GM20000 (cell line): ENCODE measurements at places on chromosomes 6 and 20.

GRCh38 chr6:90220273-90220672 is 76.4 kb downstream of the BACH2 start:
- no peak for DNase-seq

DNA sequence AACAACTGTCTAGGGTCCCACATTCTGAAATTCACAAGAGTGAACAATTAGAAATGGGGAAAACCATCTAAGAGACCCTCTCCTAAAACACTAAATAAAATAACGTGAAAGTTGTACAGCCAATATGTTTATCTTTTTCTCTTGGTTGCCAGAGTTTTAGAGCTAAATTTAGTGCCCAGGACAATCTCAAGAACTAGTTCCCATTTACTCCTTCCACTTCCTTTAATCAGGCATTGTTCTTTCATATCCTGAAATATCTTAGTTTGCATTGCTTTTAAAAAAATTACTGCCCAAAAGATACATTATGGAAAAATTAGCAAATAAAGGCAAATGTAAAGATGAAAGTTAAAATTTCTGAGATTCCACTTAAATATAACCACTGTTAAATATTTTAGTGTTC is 33.1 kb upstream of the UBR2 start:
- no peak for DNase-seq

DNA sequence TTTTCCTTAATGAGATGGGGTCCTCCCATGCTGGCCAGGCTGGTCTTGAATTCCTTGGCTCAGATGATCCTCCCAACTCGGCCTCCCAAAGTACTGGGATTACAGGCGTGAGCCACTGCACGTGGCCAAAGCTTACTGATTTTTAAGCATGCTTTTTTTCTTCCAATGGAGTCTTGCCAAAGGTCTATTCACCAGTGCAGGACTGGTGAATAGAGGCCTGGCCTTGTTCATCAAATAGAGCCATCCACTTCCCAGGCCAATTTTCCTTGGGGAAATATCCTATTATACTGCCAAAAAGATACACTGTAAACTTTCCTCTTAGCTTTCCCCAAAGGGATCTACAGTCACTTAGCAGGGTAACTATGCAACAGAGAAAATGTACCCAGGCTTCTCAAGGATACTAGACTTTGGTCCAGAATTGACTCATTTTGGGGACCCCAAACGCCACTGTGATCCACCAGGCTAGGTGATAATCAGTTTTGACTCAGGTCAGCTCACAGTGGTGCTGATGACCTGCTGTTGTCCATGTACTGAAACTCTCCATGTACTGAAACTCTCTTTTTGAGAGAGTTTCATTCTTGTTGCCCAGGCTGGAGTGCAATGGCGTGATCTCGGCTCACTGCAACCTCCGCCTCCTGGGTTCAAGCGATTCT is 91.8 kb downstream of the REPS1 start:
- no peak for DNase-seq

- no peak for DNase-seq
These were observed 97.3 kb downstream of the CAP2 start for GRCh38 chr6:17490724-17491123.

DNA sequence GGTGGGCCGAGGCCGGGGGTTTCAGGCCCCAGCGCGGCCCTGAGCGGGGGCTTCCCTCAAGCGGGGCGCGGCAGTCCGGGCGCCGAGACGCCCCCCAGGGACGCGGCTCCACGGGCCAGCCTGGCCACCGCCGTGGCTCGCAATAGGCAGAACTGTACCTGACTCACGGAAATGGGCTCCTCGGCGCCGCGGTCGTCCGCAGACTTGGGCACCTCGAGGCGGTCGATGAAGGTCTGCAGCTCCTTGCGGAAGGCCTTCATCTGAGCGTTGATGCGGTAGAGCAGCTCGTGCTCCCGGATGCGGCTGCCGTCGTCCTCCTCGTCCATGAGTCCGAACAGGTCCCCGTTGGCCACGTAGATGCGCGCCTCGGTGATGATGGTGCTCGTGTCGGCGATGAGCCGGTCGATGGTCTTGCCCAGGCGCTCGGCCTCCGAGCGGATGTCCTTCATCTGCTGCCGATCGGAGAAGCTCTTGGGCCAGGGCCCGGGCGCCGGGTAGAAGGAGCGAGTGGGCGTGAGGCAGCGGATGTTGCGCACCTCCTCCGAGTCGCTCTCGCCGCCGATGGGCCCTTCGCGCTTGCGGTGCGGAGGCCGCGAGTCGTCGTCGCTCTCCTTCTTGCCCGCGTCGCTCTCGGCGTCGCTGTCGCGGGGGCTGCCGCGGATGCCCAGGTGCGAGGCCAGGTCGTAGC is 16.1 kb upstream of the KIAA0408 start:
- no peak for DNase-seq

- no peak for DNase-seq
These were observed 12.4 kb upstream of the EZR start for GRCh38 chr6:158831571-158831970.

GRCh38 chr6:126720304-126720703 is 380.4 kb downstream of the CENPW start:
- DNase-seq: no peak

DNA sequence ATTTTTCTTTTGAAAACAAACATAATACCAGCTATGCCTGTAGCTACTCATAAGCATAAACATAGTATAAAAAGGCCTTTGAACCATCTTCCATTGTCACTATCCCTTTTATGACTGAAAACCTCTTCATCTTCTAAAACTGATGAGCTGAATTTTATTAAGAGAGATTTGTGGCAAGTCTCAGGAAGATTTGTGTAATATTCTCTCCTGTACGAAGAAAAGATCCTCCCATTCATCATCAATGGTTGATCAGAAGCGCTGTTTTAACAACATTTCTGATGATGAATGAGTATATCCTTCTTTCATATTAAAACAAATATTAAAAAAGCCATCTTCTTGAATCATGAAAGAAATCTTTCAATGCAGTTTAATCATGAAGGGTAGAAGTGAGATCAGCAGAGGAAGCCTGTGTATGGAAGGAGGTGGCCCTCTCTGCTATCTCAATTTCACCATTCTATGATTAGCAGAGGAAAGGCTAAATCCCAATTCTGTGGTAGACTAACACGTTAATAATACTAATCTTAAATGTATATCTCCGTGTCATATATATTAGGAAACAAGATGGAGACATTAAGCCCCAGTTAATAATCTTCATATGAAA is 430.2 kb downstream of the FRK start:
- DNase-seq: no peak

- DNase-seq: peak; percentile 37
These were observed 207.1 kb downstream of the NFATC2 start for GRCh38 chr20:51335329-51335841.

DNA sequence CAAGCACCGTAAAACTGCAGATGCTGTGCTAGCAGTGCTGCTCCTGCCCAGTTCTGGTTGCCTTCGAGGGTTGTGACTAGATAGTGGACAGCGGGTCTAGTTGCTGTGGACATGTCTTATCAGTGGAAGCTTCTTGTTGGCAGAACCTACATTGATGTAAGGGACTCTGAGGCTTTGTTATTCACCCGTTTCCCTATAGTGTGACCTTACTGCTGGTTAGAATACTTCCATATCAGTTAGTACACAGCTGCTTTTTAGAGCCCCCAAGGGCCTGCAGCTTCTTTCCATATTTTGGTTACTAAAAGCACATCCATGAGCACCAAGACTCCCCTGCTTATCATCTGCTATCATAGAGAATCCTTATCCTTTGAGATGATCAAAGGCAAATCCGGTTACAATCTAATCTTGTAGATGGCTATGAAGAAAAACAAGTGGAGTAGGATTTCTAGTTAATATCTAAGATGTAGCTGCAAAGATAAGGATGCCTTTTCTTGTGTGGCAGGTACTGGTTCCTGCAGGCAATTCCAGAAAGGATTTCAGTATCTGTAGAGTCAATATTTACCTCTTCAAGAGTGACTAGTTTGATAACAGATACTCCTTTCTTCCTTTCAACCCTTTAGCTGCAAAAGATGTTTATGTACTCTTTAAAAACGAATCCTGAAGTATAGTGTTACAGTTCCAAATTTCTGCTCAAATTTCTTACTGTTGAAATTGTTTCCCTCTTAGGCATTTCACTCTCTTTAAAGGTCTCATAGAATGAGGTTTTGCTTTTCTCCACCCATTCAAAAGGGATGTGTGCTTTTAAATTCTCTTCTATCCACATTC is 163.6 kb downstream of the JARID2 start:
- DNase-seq: no peak

- DNase-seq: no peak
These were observed 413.8 kb upstream of the FLRT3 start for GRCh38 chr20:14751191-14751590.

- DNase-seq: no peak
These were observed 37.0 kb downstream of the MDFI start for GRCh38 chr6:41675176-41675775.

DNA sequence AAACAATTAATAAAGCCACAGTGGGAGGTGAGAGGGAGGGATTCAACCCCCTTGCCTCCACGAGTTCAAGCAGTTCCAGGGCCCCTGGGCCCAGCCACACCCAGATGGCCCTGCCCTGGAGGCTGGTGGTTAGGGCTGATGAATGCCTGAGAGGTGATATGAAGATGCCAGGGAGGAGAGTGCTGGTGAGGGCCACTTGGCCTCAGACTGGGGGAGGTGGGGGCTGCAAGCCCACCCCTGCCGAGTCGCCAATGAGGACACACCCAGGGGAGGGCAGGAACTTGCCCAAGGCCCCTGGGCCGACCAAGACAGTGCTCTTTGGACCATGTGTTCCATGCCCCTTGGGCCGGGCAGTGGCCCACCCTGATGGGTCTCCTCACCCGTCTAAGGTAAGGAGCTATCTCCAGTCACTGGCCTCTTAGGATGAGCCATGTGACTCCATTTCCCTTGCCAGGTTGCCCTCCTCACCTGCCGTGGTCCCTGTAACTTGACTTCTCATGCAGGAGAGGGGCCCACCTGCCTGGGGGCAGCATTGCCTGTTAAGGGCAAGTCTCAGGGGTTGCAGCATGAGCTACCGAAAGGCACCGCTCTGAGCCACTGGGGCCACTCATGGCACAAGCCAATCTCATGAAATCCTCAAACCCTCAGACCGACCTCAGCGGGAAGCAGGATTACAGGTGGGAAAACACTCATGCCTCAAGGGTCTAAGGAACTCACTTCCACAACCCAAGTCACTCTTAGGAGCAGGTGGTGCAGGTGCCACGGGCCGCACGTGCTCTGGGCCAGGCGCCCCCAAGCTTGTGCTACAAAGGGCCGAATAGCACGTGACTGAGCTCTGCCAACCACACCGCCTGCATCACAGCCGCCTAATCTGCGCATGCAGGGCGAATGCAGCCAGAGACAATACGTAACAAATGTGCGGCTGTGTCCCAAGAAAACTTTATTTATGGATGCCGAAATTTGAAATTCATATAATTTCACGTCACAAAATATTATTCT is 147.4 kb upstream of the MLN start:
- no peak for DNase-seq

DNA sequence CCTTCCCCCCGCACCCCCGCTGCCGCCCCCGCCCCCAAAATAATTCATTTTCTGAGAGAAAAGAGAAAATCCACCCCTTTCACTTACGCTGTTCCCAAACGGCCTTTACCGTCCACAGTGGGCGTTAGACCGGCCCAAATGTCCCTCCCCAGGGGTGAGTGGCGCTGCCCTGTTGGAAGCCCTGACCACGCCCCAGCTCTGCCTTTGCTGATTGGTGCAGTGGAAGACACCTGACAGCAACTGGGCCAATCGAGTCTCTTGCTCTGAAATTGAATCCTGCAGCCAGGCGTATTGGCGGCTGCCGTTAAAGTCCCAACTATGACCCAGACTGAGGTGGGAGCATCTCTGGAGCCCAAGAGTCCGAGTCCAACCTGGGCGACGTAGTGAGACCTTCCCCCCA is 15.7 kb downstream of the ZFP64 start:
- DNase-seq: no peak

DNA sequence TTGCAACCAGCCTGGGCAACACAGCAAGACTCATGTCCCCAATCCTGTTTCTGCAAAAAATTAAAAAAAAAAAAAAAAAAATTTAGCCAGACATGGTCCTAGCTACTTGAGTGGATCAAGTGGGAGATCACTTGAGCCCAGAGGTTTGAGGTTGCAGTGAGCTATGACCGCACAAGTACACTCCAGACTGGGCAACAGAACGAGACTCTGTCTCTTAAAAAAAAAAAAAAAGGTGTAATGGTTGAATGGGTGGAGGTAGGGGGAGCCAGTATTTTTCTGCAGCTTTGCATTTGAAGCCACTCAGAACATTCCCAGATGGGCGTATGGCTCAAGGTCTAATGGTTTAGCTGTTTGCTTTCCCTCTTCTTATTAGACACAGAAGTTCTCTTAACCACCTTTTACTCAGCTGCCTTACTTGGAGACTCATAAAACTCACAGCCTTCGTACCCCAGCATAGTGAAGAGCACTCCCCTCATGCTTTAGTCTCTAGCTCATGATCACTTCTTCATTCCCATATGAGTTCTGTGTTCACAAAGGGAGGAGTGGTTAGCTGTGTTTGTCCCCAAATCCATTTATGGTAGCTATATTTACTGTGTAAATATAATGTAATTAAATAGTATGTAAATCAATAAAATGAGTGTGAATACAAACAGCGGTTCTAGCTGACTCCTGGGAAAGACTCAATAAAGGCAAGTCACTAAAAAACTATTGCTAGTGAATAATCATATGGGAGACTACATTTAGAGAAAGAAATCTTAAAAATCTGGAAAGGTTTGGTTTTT is 9.0 kb downstream of the FKBP1A start:
- no peak for DNase-seq

GRCh38 chr6:46263707-46264086 is 92.9 kb upstream of the ENPP5 start:
- DNase-seq: no peak

- no peak for DNase-seq
These were observed 647.8 kb downstream of the CD109 start for GRCh38 chr6:74343804-74344203.

DNA sequence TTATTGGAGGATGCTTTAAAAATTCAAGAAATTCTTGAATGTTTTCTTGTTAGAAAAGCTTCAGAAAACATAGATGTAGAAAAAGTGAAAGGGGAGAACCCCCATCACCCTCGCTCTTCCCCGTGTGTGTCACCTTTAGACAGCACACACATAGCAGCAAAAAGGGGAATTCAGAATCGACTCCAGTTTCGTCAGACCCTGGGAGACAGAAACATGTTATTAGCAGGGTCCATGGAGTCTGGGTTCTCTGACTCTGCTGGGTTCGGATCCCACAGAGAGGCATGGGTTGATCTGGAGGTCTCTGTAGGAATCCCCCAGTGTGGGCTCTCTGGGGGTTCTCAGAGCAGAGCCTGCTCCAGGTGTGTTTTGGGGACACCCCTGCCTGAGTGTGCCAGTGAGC is 43.7 kb downstream of the ARHGAP40 start:
- DNase-seq: peak; percentile 52

DNA sequence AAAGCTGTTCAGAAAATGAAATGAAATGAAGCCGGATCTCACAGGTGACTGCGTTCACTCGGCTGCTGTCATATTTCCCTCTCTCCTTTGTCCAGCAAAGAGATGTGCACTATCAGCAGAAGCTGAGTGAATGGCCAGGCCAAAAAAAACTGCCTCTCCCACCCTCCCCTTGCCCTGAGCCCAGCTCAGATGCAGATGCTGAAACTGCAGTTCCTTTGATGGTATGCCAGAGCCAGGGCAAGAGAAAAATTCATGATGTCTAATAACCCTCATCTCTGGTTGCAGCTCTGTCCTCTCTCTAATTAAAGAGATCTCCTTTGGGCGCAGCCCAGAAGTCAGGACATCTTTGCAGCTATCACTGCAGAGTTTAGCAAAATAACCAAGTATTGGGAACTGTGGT is 210.5 kb upstream of the RIN2 start:
- DNase-seq: no peak
